ENCODE measurements at places on chromosomes 7 and 10.

DNA sequence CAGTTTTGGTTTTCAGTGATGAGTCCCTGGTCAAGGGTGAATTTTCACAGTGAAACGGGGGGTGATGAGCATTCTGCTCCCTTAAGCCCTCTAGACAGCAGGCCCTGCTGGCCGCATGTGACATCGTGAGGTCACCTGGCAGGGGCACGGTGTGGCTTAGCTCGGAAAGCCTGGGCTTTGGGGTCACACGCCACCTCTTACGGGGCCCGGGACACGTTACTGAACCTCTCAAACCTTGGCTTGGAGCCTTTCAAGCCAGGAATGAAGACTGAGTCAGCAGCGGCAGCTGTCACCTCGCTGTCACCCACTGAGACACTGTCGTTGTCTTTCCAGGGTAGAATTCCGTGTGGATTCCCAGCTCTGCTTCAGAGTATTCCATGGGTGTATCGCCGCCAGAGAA is 4.1 kb downstream of the GET4 start:
- no peak for DNase-seq

DNA sequence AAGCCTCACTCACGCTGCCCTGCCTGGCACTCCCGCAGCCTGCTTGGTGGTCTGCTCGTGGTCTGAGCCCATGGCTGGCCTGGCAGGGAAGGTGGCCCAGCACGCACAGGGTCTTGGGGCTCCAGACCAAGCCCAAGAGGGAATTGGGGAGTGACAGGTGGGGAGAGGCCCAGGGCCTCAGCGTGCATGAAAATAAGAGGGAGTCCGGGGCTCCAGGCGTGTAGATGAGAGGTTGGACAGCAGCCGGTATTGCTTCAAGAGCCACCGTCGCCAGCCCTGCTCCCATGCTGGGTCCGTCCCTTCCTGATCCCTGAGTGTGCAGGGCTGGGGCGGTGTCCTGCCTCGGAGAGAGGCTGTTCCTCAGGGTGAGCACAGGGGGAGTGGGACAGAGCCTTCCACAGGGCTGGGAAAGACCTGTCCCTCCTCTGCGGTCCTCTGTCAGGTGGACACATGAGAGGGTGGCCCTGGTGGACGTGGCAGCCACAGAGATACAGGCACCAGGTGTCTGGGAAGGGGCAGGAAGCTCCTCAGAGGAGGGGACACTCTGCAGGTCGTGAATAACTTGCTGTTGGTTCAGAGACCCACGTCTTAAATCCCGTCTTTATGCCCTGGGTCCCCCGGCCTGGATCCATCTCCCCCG is 113.1 kb downstream of the INPP5A start:
- no peak for DNase-seq

- no peak for DNase-seq
These were observed 10.4 kb downstream of the TNS3 start for GRCh38 chr7:47571331-47572093.

GRCh38 chr7:22427104-22427503 is 70.2 kb upstream of the RAPGEF5 start:
- no peak for DNase-seq

- DNase-seq, result no peak
These were observed 89.6 kb upstream of the FAM171A1 start for GRCh38 chr10:15460661-15461060.

DNA sequence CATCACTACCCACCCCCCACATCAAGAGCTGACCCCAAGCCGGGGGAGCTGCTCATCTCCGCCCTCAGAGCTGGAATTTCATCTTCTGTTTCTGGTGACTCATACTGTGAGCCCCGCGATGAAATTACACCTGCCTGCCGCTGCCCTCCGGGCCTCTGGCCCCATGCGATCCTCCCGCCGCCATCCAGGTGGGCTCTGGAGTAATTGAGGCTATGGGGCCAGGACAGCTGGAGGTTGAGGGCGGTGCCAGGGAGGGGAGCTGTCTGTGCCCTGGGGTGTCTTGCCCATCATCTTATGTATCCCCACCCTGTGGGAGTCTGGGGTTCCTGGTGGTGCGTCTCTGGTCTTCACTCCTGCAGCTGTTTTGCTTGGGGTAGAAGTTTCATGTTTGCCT is 9.0 kb downstream of the GTF2IRD1 start:
- no peak for DNase-seq

GRCh38 chr7:151251689-151252560 is 3.4 kb upstream of the SMARCD3 start:
- peak; percentile 83 for DNase-seq

- DNase-seq, result no peak
These were observed 1.4 kb downstream of the APBB1IP start for GRCh38 chr10:26439406-26440087.

DNA sequence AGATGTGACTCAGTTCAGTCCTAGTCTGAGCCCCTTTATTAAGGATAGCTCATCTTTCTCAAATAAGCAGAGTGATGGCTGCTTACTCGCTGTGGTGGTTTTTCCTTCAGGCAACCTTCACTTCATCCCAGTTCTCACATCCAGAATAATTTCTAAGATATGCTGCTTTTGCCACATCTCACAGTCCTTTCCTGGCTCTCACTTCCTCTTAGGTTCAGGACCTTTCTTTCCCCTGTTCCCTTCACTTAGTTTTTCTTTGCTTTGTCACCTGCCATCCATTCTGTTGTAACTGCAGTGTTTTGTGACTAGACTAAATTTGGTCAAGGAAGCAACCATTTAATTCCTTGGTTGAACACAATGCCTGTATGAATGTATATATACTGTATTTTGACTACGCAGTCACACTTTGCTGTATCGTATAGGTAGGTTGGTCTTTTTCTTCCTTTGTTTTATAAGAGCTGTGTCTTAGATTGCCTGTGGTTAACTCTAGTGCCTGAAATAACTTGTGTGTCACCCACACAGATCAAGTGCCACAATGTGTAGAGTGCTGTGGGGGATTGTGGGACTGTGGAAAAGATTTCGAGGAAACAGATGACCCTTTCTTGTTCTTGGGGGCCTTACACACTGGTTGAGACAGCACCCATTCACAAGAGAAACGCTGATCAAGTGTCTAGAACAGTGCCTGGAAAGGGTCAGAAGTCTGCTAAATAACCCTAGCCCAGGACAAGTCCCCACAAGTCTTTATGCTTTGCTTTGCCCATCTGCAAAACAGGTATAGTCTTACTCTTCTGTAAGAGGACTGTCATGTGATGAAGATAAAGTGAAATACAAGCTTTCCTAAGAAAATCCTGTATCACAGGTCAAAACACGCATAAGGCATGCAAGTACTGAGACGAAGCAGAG is 2.6 kb downstream of the ZNF655 start:
- DNase-seq, result no peak

GRCh38 chr7:81819861-81820260 is 50.0 kb upstream of the HGF start:
- DNase-seq, result no peak

DNA sequence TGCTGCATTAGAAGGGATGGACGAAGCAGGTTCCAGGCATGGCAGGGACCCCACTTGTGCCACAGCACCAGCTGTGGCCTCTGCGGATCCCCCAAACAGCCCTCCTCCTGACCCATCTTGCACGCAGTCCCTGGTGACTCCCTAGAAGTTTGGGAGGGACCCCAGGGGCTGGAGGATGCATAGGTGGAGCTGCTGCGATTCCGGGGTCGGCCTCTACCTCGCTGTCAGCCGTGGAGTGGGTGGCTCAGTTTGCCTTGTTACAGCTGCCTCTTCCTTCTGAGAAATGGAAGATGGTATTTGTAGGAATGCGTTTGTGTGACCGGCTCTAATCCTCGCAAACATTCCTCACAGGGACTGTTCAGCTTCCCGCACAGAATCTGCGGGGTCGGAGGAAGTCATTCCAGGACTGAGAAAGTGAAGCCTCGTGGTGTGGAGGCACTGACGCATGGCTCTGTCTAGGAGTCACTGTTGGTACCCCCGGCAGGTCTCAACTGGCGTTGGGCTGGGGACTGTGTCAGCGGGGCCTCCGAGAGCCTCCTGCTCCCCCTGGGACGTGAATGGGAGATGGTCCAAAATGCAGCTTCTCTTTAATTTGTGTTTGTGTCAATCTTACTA is 17.5 kb downstream of the PWWP2B start:
- DNase-seq, result no peak

DNA sequence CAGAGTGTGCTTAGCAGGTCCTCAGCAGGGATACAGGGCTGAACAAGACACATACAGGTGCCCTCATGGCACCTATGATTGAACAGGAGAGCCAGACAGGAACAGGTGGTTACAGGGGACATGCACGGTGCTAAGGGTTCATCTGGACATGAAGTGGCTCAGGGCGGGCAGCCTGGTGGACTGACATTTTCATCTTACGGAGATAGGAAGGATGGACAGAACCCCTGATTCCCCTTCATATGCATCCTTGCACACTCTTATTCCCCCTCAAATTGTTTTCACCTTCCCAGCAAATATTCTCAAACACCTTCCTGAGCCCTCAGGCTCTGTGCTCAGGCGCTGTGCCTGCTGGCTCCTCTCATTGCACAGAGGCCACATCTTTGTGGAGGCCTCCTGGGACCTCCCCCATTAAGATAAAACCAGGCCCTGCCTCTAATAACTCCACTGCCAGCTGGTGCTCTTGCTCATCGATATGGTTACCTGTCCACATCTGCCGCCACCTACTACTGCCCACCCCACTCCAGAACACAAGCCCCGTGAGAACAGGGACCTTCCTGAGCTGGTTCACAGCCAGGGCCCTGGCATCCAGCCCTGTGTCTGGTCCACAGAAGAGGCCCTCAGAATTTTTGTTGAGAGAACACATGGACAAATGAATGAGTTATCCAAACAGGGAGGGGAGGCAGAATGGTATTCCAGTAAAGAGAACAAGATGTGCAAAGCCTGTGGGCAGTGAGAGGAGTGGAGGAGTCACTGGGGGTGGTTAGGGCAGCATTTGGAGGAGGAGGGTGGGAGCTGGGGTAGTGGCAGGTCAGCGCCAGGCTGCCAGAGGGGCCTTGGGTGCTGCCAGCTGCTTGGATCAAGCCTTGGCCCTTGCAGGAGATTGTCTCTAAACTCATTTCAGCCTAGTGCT is 68.9 kb upstream of the AQP1 start:
- DNase-seq, result no peak

GRCh38 chr10:47364366-47364765 is 16.2 kb downstream of the RBP3 start:
- no peak for DNase-seq

- DNase-seq, result no peak
These were observed 5.1 kb upstream of the CDHR3 start for GRCh38 chr7:105958012-105958411.

- DNase-seq, result no peak
These were observed 4.9 kb downstream of the HNRNPF start for GRCh38 chr10:43403911-43404703.

- no peak for DNase-seq
These were observed 101.6 kb downstream of the IMMP2L start for GRCh38 chr7:111460695-111461094.

DNA sequence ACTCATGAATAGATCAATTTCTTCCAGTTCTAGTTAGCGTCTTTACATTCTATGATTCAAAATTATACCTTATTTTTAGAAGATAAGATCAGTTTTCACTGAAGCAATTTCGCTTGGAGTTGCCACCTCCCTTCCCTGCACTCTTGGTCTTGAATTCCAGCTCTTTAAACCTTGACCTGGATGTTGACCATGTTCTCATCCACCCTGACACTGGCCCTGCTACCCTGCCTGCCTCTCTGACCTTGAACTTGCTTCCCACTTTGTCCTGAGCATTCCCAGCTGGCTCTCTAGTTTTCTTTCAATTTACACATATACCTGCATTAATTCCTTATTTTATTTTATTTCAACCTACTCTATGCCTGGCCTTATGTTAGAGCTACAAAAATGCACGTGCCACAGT is 274.9 kb upstream of the IGFBP3 start:
- no peak for DNase-seq

GRCh38 chr7:123201901-123202300 is 2.1 kb upstream of the SLC13A1 start:
- DNase-seq, result no peak

GRCh38 chr10:129963641-129964501 is at the start of gene EBF3:
EBF3 (minus strand) TSS chr10:129964274; CDS start chr10:129963768, 506 bp downstream.
- DNase-seq, result no peak

DNA sequence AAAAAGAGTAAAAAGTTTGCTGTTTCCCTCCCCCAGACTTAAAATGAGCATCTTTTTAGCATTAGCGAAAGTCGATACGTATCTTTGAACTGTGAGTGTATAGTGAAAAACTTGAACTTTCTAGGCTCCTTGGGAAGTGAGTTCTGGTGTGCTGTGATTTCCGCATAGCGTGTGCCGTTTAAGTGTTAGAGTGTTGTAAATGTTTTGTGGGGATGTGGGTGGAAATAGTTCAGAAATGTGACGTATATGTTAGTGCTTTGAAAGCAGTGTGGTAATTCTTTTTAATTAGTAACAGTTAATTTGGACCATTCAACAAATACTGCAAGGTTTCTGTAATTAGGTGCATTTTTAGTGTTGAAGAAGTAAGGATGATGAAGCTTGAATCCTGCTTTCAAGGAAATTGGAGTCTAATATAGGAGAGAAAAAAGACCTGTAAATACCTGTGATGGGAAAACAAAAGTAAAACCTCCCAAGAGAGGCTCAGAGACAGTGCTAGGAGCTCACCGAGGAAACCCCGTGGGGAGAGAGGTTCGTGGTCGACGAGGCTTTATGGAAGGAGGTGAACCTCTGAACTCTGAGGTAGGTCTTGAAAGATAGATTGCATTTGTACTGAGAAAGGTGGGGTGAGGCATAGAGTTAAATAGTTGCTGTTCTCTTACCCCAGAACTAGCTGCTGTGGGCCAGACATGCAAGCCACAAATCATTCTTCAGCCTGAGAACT is 40.8 kb downstream of the RBM33 start:
- DNase-seq, result no peak

DNA sequence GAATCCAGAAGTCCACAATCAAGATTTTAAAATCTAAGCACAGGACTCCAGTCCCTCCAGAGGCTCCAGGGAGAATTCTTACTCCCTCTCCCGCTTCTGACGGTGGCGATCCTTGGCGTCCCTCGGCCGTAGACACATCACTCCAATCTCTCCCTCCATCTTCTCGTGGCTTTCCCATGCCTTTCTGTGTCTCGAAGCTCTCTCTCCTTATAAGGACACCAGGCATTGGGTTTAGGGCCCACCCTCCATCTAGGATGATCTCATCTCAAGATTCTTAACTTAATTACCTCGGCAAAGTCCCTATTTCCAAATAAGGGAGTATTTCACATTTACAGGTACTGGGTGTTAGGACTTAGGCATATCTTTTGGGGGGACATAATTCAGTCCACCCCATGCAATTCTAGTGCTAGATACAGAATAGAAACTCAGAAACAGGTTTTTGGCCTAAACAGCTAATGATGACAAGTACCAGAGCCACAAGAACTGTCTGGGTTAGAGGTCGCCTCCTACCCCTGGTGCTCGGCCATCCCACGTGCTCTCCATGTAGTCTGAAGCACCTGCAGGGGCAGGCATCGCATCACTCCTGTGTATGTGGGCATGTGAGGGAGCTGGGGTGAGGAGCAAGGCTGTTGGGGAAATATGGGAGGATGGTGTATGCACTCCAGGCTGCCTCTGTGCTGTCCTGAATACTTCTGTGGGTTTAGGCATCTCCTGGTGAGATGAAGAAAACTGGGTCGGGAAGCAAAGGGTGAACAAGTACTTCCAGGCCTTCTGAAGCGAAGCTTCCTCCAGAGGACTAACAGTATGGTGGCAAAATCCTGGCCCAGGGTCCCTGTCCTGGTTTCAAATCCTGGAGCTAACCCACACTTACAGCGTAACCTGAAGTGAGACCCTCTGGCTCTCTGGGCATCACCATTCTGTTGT is 298.3 kb upstream of the ZMIZ1 start:
- DNase-seq, result no peak

GRCh38 chr10:14563359-14563940 is 211.2 kb downstream of the FAM107B start:
- no peak for DNase-seq
